Bronchial epithelial cell (primary cell): ENCODE measurements at places on chromosomes 5 and 9.
A peak's percentile ranks its signal among the peaks of the same experiment; 100 is the strongest.

- peak; percentile 17 for DNase-seq
Observed at GRCh38 chr5:38670878-38671277, 114.4 kb upstream of the LIFR start.

DNA sequence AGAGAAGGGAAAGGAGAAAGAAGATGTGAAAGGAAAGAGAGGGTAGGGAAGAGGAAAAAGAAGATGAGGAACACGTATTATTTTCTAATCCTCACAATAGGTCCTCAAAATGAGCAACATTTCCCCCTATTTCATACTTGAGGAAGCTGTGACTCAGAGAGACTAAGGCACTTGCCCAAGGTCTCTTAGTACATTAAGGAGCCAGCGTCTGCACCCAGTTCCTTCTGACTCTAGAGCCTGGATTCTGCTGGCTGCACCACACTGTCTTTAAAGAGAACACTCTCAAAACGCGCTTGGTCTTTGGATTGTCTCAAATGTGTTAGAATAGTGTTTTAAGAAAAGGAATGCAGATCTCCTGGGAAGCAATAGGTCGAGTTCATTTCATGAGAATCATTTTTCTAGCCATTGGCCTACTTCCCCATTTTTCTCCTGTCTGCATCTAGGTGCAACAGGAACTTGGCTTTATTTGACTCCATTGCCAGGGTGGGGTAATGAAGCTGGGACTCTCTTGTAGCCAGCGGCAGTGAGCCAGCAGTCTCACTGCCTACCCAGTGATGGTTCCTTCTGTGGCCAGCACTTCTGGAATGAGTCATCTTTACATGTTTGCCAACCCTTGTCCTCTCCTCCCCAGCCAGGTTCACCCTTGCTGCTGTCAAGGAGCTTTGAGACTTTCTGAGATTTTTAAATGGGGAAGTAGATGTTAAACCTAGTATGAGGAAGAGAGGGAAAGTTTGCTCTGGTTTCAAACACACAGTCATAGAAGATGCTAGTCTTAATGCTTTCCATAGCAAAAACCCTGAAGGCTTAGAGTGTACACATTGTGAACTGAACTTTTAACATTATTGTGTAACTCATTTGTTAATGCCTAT lies 82.7 kb downstream of the DOCK8 start:
- DNase-seq = peak; percentile 69

DNA sequence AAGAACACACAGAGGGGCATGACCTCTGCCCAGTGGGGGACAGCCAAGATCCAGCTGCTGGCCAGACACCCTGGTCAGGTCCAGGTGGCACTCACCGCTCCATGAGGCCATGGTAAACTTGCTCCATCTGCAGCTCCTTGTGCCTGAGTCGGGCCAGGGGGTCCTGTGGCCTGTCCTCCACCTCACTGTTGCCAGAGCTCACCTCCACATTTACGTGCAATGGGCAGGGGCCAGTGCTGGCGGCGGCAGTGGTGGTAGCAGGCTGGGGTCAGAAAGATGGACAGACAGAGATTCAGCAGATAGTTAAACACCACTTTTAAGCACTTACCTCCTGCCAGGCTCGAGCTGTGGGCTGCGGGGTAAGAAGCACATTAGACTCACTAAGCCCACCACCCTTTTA lies 28.0 kb downstream of the AKNA start:
- no peak for DNase-seq

- no peak for DNase-seq
Observed at GRCh38 chr5:4370218-4370617, 769.9 kb upstream of the ADAMTS16 start.

- no peak for DNase-seq
Observed at GRCh38 chr9:127123064-127123890, 842 bp upstream of the ANGPTL2 start.

DNA sequence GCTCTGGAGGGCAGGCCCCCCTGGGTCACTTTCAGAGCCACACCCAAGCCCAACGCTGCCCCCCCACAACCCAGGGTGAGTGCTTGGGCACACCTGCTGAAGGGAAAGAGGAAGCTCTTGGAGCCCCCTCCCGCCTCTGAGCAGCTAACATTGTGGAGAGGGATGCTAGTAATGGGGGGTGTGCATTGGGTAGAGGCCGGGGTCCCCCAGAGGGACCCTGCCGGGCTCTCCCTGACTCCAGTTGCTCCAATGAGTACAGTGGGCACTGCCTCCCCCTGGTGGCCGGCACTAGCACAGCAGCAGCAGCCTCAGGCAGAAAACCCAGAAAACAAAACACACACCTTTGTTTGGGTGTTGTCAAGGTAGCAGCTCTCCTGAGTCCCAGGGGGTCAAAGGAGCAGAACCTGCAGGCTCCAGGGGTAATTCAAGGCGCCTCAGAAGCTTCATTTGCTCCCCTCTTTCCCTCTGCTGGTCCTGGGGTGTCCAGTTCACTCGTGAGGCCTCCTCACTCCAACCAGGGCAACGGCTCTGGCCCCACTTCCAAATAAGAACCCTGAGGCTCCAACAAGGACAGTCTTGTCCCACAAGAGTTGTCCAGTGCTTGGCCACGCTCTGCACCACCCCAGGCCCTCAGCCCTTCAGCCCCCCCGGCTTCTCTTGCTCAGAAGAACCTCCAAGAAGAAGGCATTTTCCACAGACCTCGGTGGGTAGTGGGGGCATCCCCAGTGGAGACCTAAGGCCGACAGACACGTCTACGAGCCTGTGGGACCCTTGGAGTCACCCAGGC lies 16.1 kb downstream of the GBGT1 start:
- DNase-seq = peak; percentile 73

- DNase-seq = no peak
Observed at GRCh38 chr5:81774374-81774773, 23.5 kb upstream of the SSBP2 start.

GRCh38 chr5:56147659-56148230 lies 85.4 kb downstream of the ANKRD55 start:
- no peak for DNase-seq

DNA sequence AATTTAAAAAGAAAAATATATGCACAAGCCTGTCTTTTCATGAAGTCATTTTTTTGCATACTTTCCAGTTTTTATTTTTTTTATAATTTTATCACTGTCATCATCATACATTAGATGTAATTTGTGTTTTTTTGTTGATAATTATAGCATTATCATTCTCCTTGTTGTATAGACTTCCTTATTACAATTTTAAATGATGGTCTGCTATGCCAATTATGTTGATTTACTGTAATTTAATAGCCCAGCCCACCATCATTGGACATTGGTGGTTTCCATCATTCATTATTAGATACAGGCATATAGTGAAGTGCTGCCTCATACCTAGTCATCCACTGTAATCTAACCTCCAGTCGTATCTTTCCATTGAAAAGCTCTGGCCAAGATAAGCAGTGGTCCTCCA lies 3.8 kb upstream of the TJP2 start:
- peak; percentile 45 for DNase-seq

DNA sequence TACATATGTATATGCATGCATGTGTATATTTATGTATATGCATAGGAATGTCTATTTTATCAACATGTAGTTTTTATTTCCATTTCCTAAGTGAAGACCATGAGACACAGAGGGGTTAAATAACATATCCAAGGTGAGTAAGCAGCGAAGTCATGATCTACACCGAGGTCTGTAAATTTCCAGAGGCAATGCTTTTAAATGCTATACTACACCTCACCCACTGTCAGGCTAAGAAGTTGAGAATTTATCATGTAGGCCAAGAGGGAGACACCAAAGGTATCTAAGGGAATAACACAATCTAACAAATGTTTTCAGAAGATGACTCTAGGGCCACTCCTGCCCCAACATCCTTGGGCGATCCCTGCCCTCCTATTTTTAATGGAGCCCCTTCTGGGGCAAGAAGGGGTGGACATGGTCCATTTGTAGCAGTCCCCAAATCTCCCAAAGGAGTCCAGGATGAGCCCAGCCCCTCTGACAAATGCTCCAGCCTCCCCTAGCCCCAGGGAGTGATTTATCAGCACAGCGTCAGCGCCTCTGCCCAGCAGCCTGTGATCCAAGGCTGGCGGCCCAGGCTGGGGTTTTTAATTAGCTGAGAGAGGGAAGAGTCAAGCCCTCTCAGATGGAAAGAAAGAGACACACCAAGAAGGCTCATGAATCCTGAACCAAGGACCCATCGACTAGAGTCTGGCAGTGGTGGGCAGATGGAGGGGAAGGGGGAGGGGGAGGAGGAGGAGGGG lies 339.9 kb downstream of the ASTN2 start:
- DNase-seq = peak; percentile 26

DNA sequence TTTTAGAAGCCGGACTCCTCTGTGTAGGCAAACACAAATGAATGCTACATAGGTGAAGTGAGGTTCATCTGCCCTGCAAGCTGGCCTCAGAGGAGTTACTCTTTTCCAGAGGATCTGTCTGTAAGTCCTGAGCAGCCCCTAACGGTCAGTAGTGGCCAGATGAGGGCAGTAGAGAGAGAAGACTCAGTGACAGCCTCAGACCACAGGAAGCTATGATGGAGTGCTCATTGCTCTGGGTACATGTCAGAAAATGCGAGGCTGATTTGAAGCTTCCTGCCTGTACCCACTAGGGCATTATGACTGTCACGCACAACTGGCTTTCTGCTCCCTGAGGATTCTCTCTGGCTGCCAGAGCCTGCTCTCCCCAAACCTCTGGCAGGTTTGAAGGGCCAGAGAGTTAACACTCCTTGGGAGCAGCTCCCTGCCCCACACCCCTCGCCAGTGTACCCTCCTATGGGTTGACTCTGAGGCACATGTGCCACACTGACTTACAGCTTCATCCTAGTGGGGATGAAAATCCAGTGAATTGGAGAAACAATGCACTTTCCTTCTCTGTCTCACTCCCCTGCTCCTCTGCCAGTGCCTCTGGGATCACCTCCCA lies 141.5 kb downstream of the GABRG2 start:
- DNase-seq = peak; percentile 12

- no peak for DNase-seq
Observed at GRCh38 chr5:165504674-165505073, 1999.3 kb downstream of the MAT2B start.

DNA sequence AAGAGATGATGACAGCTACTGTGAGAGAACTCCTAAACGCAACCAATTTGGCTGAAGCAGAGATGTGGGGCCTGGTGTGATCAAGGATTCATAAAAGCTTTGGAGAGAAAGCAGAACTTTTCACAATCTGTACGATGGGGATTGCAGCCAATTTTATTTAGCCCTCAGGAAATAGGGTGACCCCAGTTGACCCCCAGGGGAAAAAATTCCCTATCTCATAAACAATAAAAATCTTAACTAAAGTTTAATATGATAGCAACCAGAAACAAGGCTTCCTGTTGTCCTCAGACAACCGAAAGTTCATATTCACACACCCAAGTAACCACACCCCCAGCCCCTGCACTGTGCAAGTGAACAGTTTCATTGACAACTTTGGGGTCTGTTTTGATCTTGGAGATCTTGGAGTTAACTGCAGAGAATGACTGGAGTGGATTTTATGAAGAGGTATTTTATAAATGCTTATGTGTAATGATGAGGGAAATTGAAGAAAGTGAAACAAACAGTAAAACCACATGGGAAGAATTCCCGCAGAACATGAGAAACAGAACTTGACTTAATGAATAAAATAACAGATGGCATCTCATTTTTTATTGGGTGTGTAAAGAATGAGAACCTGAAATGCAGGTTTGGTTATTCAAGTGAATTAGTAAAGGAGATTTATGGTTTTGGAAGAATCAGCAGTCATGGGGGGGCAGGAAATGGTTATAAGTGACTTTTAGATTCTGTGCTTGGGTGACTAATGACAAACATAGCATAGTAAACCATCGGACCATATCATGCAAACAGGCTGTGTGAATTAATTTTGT lies 94.5 kb downstream of the PDE4D start:
- DNase-seq = peak; percentile 78

- DNase-seq = peak; percentile 79
Observed at GRCh38 chr9:23543419-23543818, 282.6 kb downstream of the ELAVL2 start.

DNA sequence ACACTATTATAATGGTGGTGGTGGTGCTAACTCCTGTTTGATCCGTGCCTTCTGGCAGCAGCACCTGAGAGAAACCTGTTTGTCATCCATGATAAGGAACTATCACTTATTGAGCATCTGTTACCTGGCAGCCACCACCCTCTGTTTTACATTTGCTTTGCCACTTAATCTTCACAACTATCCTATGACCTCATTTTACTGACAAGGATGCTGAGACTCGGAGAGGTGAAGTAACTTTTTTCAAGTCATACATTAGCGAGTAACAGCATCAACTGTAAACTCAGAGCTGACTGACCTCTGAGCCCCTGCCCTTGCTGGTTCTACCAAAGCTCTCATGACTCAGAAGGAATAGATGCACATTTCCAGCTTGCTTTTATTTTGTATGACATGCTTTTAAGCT lies 81.1 kb downstream of the EGFLAM start:
- DNase-seq = peak; percentile 7

GRCh38 chr9:77417566-77417965 lies 230.6 kb downstream of the GNA14 start:
- DNase-seq = peak; percentile 65

- no peak for DNase-seq
Observed at GRCh38 chr5:109062664-109063063, 315.0 kb downstream of the FER start.

- no peak for DNase-seq
Observed at GRCh38 chr9:8401961-8402705, 602.6 kb upstream of the DMAC1 start.

GRCh38 chr9:89601306-89601705 lies 3.5 kb upstream of the GADD45G start:
- no peak for DNase-seq

DNA sequence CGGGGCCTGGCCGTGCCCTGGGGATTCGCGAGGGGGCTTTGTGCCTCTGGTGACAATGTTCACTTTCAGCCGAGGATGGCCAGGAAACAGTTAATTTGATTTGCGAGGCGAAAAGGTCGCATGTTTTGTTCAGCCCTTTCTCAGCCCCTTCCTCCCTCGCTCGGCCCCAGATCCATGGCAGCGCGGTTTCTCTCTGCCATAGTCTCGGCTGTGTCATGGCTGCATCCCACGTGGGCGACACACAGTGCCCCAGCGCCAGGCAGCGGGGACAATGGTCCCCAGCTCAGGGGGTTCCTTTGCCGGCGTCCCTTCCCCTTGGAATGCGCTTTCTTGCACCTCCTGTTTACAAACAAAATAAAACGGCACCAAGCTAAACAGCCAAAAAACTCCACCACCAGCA lies 370.3 kb upstream of the IRX2 start:
- no peak for DNase-seq

GRCh38 chr9:114825126-114825795 lies 19.4 kb upstream of the TNFSF15 start:
- DNase-seq = no peak

- no peak for DNase-seq
Observed at GRCh38 chr5:151677776-151678545, 8.8 kb downstream of the SPARC start.

- DNase-seq = no peak
Observed at GRCh38 chr9:88872192-88872946, 118.9 kb upstream of the S1PR3 start.

GRCh38 chr5:14676320-14676719 lies 11.8 kb downstream of the OTULIN start:
- DNase-seq = peak; percentile 93

GRCh38 chr5:7886849-7887475 lies 18.0 kb downstream of the MTRR start:
- peak; percentile 53 for DNase-seq

DNA sequence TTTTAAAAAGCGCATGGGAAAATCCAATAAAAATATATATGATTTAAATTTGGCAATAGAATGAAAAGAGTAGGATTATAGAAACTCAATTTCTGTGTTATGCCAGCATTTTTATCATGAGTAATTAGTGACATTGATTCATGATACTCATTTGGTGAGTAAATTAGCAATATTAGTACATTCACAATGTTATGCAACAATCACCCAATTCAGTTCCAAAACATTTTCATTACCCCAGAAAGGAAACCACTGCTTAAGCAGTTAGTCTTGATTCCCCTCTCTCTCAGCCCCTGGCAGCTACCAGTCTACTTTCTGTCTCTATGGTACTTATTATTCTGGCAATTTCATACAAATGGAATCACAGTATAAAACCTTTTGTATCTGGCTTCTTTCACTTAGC lies 27.0 kb downstream of the OSMR start:
- DNase-seq = peak; percentile 75
